ENCODE measurements at places on chromosomes 6 and 20.
A peak's percentile ranks its signal among the peaks of the same experiment; 100 is the strongest.

- no peak for DNase-seq
These were observed 135.0 kb downstream of the CEBPB start for GRCh38 chr20:50325651-50326050.

DNA sequence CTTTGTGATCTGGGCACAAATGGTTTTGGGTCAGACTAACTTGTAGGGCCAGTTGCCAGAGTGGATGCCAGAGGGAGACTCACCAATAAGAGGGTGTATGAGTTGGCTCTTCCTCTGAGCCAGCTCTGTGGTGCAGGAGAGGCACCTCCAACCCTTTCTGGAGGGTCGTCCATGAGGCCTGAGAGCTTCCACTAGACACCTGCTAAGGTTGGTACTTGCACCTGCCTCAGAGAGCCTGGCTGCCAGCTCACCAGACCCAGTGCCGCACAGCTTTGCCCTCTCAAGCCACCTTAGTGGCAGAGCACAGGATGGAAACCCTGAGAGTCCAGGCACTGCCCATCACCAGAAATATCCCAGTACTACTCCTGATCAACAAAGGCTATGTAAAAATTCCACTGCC is 504.3 kb downstream of the EYS start:
- no peak for DNase-seq

GRCh38 chr6:129748901-129749748 is 39.1 kb upstream of the ARHGAP18 start:
- no peak for DNase-seq

GRCh38 chr20:44153636-44154043 is 33.3 kb downstream of the JPH2 start:
- no peak for DNase-seq

DNA sequence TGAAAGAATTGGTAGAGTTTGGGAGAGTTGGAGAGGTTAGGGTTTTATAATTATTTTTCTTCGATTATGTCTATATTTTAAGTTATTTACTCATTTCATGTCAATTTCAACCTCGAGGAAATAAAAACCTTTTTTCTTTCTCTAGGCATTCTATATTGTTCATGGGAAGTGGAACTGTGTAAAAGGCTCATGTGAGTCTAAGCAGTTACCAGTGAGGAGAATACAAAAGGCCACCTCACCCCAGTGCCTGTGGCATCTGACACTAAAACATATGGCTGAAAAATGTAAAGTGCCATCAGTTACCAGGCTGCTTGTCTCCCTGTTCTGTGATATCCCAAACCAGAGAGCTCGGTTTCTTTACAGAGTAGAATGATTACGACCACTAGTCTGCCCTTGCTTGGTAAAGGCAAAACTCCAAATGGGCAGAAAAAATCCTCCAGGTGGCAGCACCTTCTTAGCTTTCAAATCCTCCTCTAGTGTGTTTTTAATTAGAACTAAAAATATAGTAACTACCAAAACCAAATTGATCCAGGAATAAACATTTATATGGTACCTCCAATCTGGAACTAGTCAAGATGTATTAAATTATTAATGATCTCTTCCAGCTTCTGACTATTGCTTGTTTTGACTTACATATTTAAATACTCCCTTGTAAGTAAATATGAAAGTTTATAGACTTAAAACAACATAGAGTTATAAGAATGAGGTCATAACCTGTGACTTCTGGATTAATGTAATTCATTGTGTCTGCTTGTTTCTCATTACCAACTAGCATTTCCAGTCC is 122.6 kb upstream of the MCHR2 start:
- DNase-seq = peak; percentile 47

GRCh38 chr20:58147628-58148370 is 80.7 kb downstream of the ANKRD60 start:
- no peak for DNase-seq

DNA sequence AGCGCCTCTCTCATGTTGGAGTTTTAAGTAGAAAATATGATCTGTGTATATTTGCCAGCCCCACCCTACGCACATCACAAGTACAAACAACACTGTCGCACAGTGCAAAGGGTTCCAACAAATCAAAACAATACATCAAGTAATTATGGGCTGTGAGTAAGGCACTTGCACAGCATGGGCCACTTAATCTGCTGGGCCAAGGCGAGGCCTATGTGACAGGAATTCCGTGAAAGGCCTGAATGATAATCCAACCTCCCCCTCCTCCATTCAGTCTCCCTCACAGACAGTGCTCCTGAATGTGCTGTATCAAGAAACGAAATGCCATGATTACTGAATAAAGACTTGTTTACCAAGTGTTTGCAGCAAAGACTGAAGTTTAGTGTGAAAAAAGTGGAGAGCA is 130.1 kb upstream of the SLC2A12 start:
- DNase-seq = no peak

DNA sequence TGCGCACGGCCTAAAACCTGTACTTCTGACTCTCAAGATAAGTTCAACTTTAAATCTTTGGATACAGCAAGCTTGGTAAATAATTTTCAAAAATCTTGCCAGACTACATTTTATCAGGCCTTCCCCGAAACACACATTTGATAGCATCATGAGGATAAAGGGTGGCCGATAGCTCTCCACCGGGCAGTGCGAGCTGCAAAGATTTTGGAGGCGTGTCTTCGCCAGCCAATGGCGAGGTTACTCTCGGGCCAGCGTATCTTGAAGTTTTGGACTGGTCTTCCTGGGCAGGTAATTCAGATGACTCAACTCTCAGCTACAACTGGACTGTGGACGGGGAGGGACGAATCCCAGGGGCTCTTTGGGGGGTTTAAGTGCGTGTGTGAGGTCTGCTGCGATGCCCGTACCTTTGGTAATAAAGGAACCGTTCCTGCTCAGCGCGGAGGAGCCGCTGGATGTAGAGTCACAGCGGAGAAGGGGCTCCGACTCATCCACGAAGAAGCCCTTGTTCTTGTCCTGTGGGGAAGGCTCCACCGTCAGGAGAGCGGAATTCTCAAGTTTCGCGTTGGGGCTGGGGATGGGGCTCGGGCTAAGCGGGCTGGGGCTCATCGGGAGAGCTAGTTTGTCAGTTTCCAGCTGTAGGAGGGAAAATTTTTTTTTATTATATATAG is 75.3 kb downstream of the TNFRSF21 start:
- no peak for DNase-seq

DNA sequence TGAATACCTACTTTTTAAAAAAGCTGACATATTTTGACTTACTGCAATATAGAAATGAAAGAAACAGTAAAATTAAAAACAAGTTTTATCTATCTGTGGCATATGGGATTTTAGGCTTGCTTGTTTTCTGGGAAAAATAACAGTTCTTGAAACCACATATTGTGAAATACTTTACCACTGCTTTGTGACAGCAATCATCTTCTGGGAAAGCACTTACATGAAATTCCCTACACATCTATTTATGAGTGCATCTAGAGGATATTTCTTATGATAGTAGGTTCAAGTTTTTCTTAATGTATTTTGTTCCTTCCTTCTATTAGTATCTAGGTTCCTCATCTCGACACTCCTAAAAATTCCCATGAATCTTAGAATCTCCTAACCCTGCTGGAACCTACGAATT is 75.2 kb downstream of the STXBP5 start:
- DNase-seq = no peak

GRCh38 chr6:105200133-105200730 is 20.4 kb upstream of the POPDC3 start:
- no peak for DNase-seq

GRCh38 chr6:57072108-57072507 is 17.9 kb upstream of the ZNF451 start:
- DNase-seq = no peak

DNA sequence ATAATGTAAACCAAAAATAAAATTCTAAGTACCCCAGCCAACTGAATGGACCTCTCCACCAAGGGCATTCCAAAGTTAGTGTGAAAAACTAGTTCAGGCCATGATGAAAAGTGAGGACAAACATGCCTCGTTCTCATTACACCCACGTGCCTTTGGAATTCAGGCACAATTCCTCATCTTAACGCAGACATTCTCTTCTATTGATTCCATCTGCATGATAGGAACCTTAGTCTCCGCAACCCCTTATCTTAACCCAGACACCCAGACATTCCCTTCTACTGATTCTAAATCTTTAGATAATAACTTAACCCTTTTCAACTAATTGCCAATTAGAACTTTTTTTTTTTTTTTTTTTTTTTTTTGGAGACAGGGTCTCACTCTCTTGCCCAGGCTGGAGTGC is 7.6 kb upstream of the SERPINB6 start:
- DNase-seq = no peak

DNA sequence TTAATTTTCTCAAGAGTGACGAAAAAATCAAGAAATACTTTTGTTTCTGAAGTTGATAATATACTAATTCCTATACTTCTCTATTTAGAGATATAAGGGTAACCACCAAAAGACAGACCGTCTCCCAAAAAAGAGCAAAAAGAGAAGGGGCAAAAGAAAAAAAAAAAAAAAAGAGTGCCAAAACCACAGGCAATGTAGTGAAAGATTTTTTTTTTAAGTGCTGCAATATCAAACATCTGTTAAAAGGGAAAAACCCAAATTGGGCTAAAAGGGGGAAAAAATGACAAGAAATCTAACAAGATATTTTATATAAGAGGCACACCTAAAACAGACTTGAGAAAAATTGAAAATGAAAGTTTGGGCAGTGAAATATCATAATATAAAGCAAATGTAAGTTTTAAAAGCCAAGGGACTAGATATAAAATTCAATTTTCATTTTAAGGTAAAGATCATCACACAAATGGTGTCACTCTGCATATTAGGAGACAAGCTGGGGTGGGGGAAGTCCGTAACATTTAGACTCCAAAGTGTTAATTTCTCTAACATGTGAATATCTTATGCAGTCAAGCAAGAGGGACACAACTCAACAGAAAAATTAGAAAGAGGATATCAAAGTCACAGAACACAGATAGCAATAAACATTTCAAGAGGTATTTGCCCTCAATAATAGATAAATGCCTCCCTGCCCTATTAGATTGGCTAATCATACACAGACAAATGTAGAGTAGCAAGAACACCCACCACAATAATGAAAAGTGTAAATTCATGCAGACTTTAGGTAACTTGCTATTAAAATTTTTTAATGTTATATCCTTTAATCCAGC is 9.1 kb downstream of the C6orf52 start:
- no peak for DNase-seq

DNA sequence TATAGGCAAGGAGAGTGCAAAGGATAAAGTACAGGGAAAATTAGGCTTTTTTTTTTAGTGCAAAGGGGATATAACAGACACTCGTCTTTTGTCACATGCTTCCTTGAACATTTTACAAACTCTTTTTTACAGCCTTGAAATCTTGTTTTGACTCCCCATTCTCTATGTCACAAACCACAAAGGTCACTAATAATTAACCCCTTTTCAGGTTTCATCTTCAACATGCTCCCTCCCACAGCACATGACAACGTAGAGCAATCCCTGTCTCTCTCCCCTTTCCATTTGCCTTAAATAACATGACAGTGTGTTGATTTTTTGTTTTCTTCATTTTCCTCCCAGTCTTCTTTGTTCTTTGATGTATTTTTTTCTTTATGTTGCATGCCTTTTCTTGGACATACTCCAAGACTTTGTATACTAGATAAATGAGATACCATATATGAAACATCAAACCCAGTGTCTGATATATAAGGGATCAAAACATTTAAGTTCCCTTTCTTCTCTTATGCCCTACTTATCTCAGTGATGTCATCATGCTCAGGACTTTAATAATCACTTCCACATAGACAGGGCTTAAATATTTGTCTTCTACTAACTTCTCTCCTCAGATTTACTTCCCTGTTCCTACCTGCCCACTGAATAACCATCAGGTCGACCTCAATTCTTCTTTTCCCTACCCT is 378.7 kb upstream of the HSF2 start:
- no peak for DNase-seq

DNA sequence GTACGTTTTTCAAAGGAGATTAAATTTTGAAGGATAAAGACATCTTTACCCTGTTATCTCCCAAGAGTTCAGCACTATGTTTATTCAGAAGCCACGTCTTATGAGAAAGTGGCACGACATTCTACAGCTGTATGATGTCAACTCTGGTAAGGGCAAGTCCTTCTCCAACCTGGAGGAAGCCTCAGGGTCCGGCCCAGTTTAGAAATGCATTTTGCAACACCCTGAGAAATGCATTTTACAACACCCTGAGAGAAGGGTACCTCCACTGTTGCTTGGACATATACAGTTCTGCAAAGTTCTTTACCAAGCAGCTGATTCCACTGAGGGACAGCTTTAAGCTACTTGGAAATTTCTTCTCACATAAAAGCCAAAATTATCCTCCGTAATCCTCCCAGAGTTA is 17.5 kb downstream of the NAPB start:
- DNase-seq = no peak

DNA sequence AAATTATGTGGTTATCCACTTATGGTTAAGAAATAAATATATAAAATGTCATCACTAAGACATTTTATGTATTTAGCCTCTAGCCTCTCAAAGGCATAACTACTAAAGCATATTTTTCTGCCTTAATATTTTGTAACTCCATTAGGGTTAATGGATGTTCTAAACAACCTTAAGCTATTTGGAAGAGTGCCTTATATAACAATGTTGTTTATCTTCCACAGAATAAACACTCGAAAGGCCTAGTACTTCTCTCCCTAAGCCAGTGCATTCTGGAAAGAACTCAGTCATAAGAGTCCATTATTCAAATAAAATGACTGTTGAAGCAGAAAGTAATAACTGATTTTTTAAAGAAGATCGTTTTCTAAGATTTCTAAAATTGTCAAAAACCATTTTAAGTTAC is 15.0 kb upstream of the PRIM2 start:
- DNase-seq = no peak

DNA sequence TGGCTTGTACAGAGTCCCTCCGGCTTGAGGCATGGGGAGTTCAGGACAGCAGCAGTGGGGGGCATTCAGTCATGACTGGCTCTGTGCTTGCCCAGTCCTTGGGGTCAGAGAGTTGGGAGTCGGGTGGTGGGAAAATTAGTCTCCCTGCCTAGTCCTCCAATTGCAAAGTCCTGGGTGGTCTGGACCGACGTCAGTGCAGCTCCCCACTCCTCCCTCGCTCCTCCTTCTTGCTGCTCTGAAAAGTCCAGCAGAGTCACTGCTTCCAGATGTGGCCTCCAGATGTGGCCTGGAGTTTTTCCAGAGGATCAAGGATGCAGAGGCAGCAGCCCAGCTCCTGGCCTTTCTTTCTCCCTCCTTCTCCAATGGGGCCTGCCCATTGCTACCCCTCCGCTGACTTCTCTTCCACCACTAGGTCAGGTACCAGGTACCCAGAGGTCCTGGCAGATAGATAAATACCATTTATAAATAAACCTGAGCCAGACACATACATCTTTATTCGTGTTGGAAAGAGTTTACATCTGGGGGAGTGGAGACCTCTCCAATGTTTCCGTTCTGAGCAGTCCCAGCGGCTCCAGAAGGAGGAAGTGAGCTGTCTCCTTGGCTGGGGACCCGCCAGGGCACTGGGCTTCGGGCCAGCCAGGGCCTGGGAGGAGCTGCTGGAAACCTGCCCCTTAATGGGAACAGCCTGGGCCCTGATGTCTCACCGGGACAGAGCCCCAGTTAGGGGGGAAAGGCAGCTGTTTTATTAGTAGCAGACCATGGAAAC is 49.0 kb upstream of the RNF24 start:
- no peak for DNase-seq

DNA sequence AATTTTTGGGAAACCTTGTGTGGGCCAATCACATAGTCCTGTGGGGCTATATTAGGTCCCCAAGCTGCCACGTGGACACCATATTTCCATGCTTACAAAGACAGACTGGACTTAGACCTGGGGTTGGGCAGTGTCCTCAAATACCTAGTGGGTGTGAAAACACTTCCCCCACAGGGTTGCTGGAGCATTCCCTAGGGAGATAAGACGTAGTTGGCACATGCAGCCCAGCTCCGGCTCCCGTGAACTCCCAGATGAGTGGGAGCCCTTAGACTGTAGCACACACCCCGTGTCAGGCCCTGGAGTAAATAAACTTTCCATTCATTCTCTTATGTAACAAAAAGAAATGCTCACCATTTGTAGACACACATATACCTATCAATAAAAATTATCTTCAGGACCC is 14.2 kb downstream of the KCNG1 start:
- no peak for DNase-seq

Measured in NCI-H524 treated with DMSO at 0.1 percent for 48 hours (cell line).